Anterior cingulate cortex (tissue), 58 donors: ENCODE measurements at places on chromosomes 2 and 18.
A peak's percentile ranks its signal among the peaks of the same experiment; 100 is the strongest.

- DNase-seq = no peak
These were observed 1.5 kb downstream of the GIGYF2 start for GRCh38 chr2:232698556-232699091.

GRCh38 chr2:31138037-31138962 lies at the start of gene GALNT14:
TSS of gene GALNT14 (minus strand) at chr2:31138440. CDS start at chr2:31138086, 354 bp downstream.
- DNase-seq = peak; percentile 49

GRCh38 chr2:62717503-62718081 lies 12.1 kb downstream of the EHBP1 start:
- no peak for DNase-seq

DNA sequence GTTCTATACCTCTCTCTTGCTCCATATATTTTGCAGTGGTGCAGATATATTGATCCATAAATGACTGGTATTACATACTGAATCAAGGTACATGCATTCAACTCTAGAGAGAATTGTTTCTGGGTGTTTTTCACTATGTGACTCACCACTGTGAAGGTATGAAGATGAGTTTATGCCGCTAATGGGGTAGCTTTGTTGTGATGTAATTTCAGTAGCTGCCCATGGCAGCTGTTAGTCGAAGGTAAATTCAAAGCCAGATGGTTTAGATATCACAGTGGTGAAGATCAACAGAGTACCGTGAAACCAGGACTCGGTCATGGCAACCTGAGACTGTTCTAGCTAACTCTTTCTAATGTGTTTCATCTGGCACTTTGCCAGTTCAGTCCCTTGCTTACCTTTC lies 50.4 kb downstream of the PKP4 start:
- DNase-seq = no peak

DNA sequence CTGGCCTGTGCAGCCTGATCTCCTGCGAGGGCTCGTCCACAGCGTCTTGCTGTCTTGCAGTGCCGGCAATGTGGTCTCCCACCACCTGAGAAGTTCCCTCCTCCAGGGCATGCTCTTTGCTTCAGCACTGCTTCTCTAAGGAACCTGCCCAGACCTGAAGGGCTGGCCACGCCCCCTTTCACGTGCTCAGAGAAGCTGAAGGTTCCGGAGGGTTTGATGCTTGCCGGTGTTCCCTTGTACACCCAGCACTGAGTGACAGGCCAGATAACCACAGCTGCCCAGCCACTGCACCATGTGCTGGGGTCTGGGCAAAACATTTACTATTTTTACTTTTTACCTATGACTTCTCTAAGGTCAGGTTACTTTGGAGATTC lies 1.7 kb upstream of the POLR2D start:
- no peak for DNase-seq

DNA sequence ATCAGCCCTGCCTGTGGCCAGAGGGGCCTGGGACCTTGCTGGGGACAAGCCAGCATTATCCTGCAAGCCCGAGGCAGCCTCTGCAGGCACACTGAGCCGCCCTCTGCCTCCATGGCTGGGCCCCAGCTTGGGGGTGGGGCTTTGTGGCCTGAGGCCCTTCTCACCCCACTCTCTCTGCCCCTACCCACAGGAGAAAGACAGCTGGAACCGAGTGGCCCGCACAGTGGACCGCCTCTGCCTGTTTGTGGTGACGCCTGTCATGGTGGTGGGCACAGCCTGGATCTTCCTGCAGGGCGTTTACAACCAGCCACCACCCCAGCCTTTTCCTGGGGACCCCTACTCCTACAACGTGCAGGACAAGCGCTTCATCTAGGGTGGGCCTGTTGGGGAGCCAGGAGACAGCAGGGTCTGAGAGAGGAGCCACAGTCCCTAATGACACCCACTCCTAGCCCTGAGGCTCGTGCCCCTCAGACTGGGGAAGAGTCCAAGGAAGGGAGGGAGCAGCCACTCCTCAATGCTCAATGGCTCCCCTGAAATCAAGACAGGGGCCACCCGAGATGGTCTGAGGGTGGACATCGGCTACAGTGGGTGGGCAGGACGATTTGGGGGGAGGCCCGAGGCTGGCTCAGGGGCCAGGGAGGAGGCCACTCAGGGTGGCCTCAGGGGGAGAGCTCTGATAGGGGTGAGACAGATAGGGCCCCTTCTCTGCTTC lies 4.4 kb upstream of the CHRNG start:
- DNase-seq = no peak

GRCh38 chr2:223930103-223930976 lies 14.8 kb downstream of the WDFY1 start:
- DNase-seq = peak; percentile 29

GRCh38 chr2:135050684-135051083 lies 1.4 kb upstream of the RAB3GAP1 start:
- DNase-seq = no peak

DNA sequence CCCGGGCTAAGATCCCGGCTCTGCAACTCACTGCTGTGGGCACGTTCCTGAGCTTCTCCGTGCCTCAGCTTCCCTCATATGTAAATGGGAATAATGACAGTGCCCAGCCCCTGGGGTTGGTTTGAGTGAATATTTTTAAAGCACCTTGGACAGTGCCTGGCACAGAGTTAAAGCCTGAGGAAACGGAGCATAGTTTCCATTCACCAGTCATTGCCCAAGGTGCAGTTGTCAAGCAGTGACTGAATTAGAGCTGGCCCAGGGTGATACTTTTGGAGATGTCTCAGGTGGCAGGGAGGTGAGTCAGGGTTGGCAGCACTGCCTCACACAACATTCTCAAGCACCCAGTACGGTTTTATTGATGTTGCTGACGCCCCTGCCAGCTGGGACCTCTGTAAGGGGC lies 12.2 kb downstream of the TMEM177 start:
- DNase-seq = no peak

DNA sequence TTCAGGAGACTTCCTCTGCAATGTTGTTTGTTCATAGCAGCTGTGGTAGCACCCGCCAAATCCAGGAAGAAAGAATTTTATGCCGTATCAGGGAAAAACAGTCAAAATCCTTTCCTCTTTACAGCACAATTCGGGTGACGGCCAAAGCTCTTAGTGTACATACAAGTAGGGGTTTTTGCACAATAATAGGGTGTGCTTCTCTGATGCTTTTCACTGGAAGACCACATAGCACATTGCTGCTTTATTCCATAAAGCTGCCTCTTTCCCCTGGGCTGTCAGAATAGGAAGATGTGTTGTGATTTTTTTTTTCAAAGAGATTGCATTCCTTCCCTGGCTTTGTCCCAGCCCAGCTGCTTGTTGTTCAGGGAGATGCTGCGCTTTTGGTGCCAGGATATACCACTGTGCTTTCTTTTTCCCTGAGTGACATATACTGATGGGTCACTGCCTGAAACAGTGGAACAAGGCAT lies 27.2 kb upstream of the LANCL1 start:
- DNase-seq = no peak

DNA sequence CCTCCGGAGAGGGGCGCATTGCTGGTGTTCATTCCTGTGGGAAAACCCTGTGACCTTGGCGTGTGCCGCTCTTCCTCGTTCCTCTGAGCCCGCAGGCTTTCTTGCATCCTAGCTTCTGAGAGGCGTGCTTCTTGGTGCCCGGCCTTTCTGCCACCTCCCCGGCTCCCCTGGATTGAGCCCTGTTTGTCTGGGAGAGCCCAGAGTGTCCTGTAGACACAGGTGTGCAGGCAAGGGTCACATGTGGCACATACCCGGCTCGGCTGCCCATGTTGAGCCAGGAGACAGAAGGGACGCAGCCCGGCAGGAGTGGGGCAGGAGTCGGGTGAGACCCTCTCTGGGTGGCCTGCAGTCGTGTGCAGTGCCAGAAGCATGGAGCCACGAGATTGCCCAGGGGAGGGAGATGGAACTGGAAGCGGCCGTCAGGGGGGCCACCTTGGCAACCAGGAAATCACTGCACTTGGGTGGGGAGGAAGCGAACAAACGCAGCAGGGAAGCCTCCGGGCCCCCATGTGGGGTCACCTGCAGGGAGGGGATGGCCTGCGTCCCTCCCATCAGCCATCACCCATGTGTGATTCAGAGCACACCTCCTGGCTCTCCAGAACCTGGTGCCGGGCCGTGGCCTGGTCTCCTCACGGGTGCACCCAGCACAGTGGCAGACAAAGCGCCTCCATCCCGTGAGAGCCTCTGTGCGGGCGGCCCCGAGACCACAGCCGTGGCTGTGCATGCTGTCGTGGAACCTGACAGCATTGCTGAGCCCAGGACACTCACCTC lies 92.9 kb downstream of the SH3BP4 start:
- DNase-seq = no peak

GRCh38 chr2:43841949-43842865 lies 3.4 kb downstream of the ABCG8 start:
- no peak for DNase-seq

DNA sequence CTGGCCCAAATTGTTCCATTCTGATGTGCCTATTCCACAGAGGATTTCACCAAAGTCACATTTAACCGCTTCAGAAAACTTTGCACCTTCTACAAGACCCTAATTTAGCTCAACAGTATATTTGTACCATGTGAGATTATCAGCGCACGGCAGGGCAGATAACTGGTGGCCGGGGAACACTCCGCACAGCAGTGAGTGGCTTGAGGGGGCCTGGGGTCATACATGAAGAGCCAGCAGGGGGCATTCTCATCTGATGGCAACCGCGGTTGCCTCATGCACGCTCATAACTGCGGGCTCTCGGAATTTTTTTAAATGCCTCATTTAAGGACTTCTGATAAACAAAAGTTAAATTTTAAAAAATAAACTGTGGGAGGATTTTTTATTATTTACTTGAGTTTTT lies 84.1 kb downstream of the BIN1 start:
- DNase-seq = no peak

DNA sequence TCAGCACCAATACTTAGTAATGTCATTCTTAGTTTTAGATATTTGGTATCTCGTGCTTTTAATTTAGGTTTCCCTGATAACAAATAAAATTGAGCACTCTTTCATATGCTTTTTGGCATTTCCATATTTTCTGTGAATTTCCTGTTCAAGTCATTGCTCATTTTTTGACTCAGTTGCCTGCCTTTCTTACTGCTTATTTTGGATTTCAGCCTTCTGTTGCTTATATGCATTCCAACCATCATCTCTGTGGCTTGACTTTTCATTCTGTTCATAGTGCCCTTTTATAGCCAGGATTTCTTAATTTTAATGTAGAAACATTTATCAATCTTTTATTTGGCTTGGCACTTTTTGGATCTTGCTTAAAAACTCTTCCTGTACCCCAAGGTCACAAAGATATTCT lies 14.5 kb upstream of the KIF3C start:
- DNase-seq = no peak

GRCh38 chr2:150465703-150466569 lies 21.5 kb downstream of the RND3 start:
- DNase-seq = no peak

DNA sequence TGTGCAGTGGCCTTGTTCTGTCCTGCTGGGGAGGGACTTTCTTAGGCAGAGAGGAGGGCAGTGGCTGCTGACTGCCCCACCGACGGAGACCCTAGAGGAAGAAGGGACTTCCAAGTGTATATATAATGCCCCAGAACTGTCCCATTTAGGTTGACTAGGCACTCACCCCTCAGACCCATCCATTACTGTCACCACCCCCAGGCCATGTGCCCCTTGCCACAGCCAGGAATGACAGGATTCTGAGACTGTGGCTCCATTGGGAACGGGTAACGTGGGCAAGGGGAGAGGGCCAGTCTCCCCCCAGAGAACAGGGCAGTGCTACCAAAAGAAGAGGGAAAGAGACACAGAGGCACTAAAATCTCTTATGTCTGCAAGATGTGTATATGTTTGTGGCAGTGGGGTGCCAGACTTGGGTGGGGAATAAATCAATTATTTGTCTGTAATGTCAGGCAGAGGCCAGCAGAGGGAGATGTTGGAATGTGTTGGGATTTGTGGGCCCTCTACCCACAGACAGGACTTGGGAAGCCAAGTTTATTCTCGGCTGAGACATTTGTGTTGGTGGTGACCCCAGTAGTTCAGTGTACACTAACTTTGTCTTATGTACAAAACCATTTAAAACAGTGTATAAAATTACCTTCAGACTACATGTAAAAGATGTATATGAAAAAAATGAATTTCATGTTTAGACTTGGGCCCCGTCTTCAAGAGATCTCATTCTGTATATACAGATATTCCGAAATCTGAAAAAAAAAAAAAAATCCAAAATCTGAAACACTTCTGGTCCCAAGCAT lies 24.0 kb upstream of the TMEM37 start:
- DNase-seq = peak; percentile 36

DNA sequence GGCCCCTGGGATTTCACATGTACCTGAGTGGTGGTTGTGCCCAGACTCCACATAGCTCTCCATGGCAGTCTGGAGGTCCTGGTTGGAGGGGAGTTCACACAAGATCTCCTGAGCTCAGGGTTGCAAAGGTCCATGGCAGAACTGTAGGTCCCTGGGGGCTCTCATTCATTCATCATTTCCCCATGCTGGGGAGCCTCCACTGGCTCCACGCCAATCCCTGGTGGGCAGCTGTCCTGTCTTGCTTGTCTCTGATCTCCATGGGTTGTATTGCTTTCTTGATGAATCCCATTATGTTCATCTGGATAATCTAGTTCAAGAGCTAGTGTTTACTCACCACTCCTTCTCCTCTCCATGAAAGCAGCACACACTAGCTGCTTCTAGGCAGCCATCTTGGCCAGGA lies 42.4 kb downstream of the ZSWIM2 start:
- no peak for DNase-seq

DNA sequence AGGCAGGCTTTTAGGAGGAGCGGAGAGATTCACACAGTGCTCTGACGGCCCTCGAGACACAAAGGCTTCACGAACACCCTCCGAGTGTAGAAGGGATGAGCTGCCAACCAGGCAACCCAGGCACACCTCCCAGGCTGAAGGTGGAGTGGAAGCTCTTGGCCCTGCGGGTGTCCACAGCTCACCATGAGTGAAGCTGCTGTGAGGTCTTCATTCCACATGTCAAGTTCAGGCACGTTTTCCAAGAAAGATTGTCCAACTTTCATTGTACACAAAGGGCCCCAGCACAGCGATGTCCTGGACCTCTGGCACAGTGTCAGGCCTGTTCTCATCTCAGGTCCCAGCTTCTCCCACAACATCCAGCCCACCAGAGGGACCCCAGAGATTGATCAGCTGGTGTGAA lies 13.4 kb downstream of the PARD6G start:
- DNase-seq = no peak

GRCh38 chr2:108388045-108388444 lies 10.3 kb downstream of the SULT1C4 start:
- no peak for DNase-seq

GRCh38 chr2:25493207-25493606 lies 151.5 kb upstream of the DNMT3A start:
- DNase-seq = no peak

DNA sequence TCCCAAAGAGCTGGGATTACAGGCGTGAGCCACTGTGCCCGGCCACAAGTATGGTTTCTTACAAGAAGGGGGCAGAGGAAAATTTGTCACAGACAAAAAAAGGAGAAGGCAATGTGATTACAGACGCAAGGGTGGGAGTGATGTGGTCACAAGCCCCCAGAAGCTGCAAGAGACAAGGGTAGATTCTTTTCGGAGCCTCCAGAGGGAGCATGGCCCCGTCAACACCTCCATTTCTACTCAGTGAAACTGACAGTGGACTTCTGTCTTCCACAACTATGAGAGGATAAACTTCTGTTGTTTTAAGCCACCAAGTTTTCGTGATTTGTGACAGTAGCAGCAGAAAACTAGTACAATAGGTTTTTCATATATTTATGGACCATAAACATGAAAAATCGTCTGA lies 2.1 kb upstream of the TCF7L1 start:
- DNase-seq = no peak

- DNase-seq = no peak
These were observed 41.4 kb downstream of the DDX18 start for GRCh38 chr2:117855886-117856285.

GRCh38 chr2:17877811-17878280 lies 621 bp upstream of the KCNS3 start:
- DNase-seq = no peak

- DNase-seq = no peak
These were observed 724.7 kb downstream of the METTL4 start for GRCh38 chr18:1846640-1847039.
